ENCODE measurements at places on chromosomes 5 and 9.
A peak's percentile ranks its signal among the peaks of the same experiment; 100 is the strongest.

DNA sequence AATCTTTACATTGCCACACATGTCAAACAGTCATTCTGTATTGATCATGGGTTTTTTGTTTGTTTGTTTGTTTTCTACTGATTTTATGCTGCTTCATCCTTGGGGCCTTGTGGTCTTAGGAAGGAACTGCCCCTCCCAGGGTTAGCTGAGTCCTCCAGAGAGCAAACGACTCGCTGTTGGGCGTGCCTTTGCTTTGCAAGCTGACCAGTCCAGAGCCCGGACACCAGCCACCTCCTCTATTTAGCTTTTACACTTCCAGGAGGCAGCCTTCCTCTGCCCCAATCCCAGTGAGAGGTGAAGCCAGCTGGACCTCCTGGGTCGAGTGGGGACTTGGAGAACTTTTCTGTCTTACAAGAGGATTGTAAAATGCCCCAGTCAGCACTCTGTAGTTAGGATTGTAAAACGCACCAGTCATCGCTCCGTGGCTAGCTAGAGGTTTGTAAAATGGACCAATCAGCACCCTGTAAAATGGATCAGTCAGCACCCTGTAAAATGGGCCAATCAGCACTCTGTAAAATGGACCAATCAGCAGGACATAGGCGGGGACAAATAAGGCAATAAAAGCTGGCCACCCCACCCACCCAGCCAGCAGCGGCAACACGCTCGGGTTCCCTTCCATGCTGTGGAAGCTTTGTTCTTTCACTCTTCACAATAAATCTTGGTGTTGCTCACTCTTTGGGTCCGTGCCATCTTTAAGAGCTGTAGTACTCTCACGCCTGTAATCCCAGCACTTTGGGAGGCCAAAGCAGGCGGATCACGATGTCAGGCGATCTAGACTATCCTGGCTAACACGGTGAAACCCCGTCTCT lies 154.4 kb downstream of the ERCC6L2 start:
- DNase-seq: no peak

- no peak for DNase-seq
These were observed 5.0 kb downstream of the SMAD5 start for GRCh38 chr5:136137497-136138220.

- DNase-seq: no peak
These were observed 32.2 kb upstream of the MCTP1 start for GRCh38 chr5:95317085-95317484.

DNA sequence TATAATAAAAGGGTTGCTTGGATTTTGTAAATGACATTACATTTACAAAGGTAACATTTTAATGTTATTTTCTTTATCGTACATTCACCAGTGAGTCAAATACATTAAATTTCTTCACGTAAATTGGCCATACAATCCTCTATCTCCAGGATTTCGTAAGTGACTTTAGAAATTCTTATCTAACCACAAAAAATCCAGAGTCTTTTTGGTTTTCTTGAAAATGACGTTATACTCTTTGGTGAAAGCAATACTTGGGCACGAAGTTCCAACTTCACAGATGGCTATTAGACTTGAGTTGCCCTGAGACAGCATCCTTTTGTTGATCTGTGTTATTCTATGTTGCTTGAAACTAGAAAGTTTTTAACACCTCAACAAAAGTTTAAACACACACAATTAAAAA lies 87.4 kb upstream of the CDH10 start:
- no peak for DNase-seq

GRCh38 chr5:137164536-137164935 lies 334.6 kb downstream of the SPOCK1 start:
- DNase-seq: no peak

DNA sequence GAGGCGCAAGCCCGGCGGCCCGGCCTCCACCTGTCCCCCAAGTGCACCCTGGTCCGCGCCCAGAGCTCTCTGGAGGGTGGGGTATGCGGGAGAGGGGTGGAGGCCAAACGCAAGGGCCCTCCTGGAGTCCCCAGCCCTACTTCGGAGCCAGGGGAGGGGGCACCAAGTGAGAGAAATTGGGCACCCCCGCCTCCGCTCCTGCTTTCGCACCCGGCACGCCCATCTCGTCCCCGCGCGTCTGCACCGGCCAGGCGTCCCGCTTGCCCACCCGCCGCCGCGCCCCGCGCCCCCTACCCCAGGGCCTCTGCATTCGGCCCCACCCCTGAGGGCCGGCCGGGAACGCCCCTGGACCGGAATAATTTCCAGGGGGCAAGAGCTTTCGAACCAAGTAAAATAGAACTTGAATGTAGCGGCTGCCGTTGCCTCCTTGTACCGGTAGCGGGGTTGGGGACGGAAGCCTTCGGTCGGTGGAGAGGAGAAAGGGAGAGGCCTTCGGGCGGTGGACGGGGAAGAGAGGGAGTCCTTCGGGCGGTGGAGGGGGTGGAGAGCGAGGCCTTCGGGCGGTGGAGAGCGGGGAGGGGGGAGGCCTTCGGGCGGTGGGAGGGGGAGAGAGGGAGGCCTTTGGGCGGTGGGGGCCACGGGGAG lies 694 bp upstream of the PHPT1 start:
- no peak for DNase-seq

DNA sequence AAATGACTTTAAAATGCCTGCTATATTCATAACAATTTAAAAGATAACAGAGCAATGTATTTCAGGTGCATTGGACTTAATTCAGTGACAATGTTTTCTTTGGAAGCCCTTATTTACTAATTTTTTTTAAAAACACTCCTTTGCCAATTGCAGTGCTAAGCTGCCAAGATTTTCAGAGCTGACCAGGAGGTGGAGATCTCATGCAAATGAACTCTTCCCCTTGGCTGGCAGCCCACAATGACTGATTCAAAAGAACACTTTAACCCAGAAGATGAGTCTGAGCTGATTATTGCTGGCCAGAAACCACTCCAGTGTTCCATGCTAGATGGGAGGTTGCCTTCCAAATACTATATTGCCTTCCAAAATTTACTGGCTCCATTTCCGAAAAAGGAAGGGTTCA lies 128.3 kb upstream of the CCNH start:
- peak; percentile 6 for DNase-seq

DNA sequence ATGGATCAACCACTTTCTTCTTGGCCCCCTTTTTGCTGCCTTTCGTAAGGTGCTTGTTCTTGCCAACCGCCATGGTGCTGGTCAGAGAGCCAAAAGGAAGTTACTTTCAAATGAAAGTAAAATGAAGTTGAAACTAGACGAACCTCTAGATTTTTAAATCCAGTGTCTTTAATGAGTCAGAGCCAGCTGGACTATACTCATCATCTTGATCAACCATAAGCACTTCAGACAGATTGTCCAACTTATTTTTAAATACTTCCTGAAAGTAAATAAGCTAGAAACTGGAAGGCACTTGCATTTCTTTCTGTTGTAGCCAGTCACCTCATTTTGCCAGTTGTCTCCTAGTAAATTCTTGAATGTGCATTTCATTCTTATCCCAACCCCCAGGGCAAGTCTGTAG lies 48.9 kb downstream of the JMY start:
- no peak for DNase-seq

DNA sequence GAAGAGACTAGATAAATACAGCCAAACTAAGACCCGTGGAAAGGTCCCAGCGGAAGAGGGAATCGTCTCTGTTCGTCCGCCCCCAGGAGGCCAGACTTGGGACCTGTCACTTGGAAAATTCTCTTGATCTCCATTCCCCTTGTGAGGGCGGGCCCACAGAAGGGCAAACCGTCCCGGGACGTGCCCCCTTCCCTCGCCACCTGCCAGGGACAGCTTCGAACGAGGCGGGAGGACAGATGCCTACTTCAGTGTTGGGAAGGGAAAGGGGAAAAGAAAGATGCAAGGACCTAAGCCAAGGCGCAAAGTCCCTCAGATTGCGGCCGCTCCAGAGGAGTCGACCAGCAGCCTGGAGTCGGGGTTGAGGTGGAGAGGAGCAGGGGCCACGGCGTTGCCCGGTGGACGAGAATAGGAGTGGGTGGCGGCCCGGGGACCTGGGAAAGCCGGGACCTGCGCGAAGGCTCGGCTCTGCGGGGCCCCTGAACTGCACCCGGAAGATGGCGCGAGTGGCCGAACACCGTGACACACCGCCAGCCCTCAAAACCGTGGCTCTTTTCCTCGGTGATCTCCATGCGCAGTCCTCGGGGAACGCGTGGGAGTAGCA lies 4.4 kb upstream of the EBF1 start:
- DNase-seq: no peak

GRCh38 chr9:95131023-95131943 lies 186.2 kb downstream of the FANCC start:
- DNase-seq: peak; percentile 43

GRCh38 chr9:34577400-34578240 lies 11.9 kb downstream of the CNTFR start:
- DNase-seq: no peak

GRCh38 chr5:14356305-14356704 lies 213.2 kb downstream of the TRIO start:
- no peak for DNase-seq
